AG08396 (cell line): ENCODE measurements at places on chromosomes 2 and 18.

GRCh38 chr18:2826581-2826980, 20.2 kb upstream of the EMILIN2 start:
- no peak for DNase-seq

- DNase-seq, result no peak
Observed at GRCh38 chr2:71736986-71737385, 283.6 kb downstream of the DYSF start.

DNA sequence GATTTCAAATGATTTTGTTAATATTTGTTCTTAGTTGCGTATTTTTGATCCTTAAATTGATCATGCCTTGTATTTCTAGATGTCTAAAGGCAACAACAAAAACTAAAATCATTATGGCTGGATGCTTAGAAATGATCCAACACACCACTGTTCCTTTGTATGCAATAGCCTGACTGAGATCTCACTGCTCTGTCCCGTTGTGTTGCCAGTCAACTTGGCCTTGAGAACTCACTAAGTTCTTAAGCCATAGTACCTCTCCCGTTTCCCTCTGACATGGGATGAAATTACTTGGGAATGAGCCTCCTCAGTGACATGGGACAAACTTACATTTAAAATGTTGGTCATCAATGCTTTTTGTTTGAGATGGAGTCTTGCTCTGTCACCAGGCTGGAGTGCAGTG, 222.0 kb upstream of the HS6ST1 start:
- no peak for DNase-seq

- DNase-seq, result peak; percentile 52
Observed at GRCh38 chr18:31977270-31977872, 34.4 kb upstream of the TRAPPC8 start.

DNA sequence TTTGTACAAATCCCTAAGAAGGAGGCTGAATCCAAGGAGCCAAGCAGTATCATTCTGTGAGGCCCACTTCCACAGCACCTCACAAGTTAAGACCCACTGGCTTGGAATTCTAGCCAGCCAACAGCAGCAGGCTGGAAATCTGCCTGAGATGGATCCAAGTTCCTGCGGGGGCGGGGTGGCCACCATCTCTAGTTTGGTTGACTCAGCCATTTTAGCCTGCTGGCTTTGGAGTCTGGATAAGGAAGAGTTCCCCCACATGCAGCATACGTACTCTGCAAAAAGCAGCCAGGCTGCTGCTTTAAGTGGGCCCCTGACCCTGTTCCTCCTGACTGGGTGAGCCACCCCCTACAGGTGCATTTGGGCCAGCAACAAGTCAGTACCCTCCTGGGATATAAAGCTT, 65.2 kb downstream of the FARP2 start:
- DNase-seq, result no peak

GRCh38 chr2:216362730-216363129, 9.6 kb downstream of the MARCHF4 start:
- DNase-seq, result no peak

DNA sequence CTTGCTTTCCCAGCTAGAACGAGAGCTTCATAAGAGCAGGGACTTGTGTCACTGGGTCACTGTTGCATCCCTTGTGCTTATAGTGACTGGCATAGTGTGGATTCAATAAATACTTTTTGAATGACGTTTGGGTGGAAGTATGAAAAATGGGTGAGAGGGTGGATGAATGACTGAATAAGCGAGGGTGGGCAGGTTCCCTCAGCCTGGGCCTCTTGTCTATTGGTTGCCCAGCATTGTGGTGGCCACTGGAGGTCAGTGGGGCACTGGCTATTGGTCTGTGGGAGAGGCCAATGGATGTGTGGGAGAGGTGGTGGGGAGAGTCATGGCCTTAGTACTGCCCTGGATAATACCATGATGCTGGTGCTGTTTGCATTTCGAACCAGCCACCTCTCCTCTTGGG, 93.8 kb upstream of the SKOR2 start:
- no peak for DNase-seq

DNA sequence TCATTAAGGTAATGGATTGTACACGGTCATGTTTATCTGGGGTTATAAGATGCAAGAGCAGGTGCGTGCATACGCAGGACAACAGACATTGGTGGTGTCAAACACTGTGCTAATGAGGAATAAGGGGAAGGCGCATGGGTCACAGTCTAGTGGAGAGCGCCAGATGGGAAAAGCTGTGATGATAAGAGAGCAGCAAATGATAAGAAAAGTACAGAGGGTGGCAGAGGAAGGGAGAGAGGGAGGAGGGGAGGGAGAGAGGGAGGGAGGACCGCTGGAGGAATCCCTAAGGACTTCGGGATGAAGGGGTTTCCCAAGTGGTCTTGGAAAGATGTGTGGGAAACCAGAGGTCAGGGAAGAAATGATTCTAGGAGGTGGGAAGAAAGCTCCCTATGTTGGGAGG, 2.9 kb downstream of the TNFRSF11A start:
- no peak for DNase-seq

- DNase-seq, result no peak
Observed at GRCh38 chr2:143525402-143525860, 396.2 kb downstream of the ARHGAP15 start.

DNA sequence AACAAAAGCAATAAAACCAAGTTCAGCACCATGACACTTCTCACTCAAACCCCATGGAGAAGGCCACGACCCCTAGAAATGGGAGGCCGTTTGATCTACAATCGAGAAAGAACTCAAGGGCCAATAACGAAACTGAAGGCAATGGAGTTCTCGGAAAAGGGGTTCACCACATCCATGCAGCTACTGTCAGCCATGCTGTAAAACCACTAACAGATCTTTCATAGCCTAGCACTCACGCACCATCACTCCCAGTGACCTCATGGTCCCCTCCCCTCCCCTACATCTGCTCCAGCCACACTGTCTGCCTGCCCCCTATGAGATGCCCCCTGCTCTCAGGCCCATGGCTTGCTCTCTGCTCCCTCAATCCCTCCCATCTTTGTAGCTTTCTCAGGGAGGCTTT, 135.3 kb downstream of the TMEM163 start:
- DNase-seq, result no peak

DNA sequence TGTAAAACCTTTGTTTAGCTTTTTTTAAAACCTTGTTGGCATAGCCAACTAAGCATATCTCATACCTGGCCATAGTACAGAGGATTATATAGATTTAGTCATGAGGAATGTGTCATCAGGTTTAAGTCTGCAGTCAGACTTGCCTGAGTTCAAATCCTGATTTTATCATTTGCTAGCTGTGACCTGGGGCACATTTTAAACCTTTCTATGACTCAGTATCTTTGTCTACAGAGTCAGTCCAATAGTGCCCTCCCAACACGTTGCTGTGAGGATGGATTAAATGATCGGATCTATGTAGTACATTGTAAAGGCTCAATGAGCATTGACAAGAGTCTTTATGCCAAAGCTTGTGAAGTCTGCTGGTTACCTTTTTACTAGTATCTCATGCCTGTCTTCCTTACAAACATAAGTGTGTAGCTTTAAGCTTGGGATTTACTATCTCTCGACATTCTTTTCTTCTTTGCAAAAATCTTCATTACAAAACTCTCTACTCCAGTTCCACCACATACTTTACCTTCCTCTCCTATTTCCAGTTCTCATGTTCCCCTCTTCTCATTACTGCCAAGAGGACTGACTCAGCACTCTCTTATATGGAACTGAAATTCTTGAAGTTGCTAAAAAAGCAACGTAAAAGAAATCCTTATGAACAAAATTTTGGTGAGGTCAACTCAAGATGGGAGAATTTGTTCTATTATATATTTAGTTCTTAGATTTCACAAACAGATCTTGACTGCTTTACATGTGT, 68.1 kb upstream of the RBMS1 start:
- no peak for DNase-seq

- DNase-seq, result no peak
Observed at GRCh38 chr2:61714210-61714609, 139.7 kb downstream of the FAM161A start.

GRCh38 chr2:215283221-215283620, 28.6 kb upstream of the ATIC start:
- DNase-seq, result no peak

DNA sequence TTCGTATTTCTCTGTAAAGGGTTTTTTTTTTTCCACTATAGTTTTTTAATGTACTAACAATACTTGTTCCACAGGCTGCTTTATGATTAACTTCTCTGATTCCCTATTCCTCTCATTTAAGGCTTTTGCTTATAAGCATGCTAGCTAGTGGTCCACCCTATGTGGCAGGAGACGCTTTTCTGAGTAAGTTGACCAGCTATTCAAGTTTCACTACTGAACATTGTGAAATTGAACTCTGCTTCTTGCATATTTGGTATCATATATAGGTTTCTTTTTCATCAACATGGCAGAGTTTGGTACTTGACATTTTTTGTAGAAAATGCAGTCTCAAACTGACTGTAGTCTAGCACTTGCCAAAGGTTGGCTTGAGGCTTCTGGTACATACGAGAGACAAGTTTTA, 74.2 kb downstream of the OTX1 start:
- DNase-seq, result no peak

GRCh38 chr18:36331521-36331971, 34.0 kb downstream of the FHOD3 start:
- no peak for DNase-seq

DNA sequence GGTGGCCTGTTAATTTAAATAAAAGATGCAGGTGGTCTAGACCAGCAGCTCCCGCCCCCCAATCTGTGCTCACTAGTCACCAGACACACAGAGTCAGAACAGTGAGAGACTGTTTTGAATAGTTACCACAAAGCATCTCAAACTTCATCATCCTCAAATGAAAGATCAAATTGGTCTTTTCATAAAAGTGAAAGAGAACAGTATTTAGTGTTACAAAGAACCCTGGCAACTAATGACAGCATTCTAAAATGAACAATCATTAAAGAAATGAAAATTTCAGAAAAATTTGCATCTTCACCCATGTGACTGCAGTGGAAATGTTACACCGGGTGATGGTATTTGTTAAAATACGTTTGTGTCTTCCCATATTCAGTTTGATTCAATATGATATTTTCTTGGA, 65.5 kb upstream of the PMAIP1 start:
- no peak for DNase-seq

GRCh38 chr2:241798631-241799521, 10.1 kb upstream of the NEU4 start:
- no peak for DNase-seq

DNA sequence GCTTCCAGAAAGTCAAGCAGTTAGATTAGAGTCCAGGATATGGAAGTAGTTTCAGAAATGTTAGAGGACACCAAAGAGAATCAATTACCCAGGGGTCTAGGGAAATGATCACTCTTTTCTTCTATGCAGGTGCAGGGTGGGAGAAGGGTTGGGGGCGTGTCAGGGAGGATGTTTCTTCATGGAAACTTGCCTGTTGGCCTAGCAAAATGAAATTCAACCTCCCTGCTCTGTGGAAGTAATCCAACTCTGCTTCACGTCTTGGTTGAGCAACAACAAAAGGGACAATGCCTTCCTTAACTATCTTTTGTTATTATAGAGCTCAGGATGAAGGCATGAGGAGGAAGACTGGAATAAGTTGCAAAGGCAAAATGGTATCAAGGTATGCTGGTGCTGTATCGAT, 210.8 kb upstream of the ETAA1 start:
- DNase-seq, result no peak

DNA sequence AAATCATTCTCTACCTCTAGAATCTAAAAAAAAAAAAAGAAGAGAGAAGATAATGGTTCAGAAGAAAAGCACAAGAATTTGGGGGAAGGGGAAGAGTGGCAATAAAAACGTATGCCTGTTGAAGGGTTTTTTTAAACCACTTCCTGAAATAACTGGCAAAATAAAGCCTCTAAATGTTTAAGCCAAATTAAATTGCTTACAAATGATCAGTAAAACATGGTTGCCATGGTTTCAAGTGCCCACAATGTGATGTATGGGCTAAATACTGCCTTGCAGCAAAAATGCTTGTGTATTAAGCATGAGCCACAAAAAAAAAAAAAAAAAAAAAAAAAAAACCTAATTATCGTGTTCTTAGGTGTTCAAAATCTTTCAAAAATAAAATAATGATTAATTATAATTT, 60.8 kb downstream of the RBM43 start:
- no peak for DNase-seq

DNA sequence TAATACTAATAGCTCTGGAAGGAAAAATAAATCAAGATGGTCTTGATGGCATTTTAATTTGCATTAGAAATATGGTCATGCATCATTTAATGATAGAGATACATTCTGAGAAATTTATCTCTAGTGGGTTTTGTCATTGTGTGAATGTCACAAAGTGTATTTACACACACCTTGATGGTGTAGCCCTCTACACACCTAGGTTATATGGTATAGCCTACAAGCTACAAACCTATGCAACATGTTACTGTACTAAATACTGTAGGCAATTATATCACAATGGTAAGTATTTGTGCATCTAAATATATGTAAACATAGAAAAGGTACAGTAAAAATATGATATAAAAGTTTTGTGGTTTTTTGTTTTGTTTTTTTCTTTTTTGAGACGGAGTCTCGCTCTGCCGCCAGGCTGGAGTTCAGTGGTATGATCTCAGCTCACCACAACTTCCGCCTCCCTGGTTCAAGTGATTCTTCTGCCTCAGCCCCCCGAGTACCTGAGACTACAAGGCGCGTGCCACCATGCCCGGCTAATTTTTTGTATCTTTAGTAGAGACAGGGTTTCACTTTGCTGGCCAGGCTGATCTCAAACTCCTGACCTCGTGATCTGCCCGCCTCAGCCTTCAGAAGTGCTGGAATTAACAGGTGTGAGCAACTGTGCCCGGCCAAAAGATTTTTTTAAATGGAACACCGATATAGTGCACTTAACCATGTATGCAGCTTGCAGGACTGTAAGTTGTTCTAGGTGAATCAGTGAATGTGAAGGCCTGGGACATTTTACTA, 83.7 kb upstream of the UBXN4 start:
- no peak for DNase-seq

DNA sequence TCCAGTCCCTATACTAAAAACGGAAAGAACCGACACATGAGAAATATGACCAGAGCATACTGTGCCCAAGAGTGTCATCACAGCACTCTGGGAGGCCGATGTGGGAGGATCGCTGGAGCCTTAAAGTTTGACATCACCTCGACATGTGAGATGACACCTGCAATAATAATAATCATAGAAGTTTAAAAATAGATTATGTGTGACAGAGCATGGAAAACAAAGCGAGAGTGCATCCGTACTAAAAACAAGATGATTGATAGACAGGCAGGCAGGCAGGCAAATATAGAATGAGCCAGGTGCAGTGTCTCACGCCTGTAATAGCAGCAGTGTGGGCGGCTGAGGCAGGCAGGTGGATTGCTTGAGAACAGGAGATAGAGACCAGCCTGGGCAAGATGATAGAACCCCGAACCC, 114.8 kb upstream of the ANKRD30BL start:
- DNase-seq, result no peak

GRCh38 chr2:237427769-237428506, 14.0 kb upstream of the COL6A3 start:
- DNase-seq, result no peak

DNA sequence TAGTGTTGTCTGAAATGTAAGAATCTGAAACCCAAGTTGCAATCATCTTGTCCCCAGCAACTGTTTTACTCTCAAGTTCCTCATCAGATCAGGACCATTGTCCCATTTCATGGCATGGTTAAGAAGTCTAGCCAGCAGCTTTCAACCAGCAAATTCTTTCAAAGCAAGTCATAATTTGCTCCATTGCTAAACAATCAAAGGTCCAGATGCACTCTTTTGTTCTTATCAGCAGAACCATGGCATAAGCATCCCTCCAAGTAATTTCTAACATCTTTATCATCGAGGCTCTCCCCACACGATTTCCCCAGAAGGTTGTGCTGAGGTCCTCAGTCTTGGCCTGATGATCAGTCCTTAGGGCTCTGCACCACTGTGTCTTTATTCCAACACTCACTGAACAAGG, 67.5 kb upstream of the APCDD1 start:
- DNase-seq, result no peak

GRCh38 chr2:7450833-7451190, 533.6 kb downstream of the RNF144A start:
- no peak for DNase-seq

GRCh38 chr2:129797489-129798300, 181.8 kb upstream of the RAB6C start:
- DNase-seq, result no peak
